ENCODE measurements at places on chromosomes 2 and 18.

GRCh38 chr18:75638776-75639471 lies 211.4 kb upstream of the SMIM21 start:
- DNase-seq: no peak

DNA sequence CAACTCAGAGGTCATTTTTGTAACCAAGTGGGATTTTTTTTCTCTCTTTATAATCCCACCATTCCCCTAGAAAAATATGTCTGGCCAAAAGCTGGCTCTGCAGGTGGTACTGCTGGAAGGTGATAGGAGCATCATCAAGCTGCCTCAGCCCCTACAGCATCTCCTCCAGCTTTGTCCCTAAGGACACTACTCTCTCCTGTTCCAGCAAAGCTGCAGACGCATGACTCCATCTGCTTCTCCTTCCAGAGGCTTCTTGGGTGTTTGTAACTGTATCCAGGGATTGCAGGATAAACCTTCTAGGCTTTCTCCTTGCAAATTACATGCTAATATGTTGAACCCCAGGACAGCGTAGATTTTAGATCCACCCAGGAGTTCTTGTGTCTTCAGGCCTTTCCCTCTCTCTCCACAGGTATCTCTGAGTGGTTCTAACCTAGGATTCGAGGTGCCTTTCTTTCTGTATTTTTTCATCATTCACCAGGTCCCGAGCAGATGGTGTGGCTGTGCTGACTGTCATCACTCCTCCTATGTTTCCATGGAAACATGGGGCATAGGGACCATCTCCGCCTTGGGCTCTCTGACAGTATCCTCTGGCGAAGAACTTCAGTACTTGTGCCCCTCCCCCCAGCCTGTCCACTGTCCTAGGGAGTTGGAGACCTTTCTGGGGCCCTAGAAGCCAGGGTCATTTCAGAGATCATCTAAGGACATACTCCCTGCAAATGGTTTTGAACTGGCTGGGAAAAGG lies 34.3 kb downstream of the AFF3 start:
- no peak for DNase-seq

- no peak for DNase-seq
Observed at GRCh38 chr2:232432598-232433184, 23.3 kb upstream of the ALPI start.

- DNase-seq: no peak
Observed at GRCh38 chr18:5890331-5891183, 4.8 kb downstream of the TMEM200C start.

DNA sequence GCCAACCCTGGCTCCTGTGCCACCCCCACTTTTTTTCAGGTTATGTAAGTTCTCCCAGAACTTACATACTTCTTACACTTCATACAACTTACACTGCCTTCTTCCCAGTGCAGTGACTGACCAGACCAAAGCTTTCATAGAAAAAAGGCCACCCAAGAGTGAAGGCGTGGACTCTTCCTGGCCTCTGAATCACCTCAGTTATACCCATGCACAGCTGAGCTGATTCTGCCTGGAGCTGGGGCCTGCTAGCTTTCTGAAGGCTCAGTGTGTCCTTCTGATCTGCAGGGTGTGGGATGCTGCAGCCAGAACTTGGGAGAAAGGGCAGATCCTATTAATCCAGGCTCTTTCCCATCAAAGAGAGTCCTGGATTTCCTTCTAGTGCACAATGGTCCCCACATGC lies 216.1 kb downstream of the TTC32 start:
- no peak for DNase-seq

- no peak for DNase-seq
Observed at GRCh38 chr2:200338692-200339091, 32.2 kb downstream of the SPATS2L start.

DNA sequence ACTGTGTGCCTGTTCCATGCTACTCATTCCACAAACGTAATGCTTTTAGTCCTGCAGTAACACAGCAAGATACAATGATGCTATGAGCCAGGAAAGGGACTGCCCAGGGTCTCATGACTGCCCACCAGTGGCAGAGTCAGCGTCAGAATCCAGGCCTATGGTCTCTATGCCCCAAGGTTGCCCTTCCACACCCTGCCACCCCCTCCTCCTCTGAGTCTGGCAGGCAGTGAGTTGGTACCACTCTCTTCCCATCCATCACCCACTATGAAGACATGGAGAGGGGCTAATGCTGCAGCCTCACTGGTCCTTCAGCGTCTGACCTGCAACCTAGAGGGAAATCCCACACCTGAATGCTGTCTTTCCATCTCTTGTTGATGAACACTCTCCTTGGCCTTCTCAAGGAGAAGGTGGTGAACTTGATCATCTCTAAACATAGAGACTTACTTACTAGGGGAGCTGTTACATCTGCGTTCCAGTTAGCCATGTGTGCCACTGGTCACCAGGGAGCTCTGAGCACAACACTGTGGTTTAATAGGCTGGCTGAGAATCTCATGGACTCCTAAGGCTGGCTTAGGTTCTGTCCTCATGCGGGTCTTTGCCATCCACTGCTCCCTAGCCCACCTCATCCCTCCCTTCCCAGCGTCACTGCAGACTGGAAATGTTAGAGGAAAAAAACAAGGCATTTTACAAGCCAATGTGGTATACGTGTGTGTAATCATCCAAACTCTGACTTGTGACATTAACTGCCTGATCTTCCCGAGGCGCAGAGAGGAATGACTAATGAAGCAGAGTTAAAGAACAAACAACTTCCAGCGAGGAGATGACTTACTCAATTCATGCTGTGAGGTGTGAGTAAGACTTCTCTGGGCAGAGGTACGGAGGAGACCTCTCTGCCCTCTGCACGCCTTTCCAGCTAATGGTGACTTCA lies 28.8 kb downstream of the STEAP3 start:
- DNase-seq: no peak

DNA sequence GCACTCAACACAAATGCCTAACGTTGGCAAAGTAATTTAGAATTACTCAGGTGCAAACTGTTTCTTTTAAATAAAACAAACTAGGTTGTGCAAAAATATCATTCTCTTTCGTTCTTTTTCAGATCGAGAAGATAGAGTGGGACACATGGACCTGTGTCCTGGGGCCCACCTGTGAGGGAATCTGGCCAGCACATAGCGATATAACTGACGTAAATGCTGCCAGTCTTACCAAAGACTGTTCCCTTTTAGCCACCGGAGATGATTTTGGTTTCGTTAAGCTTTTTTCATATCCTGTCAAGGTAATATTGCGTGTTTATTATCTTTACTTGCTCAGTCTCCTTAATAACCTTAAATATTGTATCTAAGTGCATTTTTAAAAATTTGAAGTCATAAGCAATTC lies 133.6 kb downstream of the RTN4 start:
- DNase-seq: no peak

- no peak for DNase-seq
Observed at GRCh38 chr2:80326214-80326613, 21.7 kb upstream of the LRRTM1 start.

DNA sequence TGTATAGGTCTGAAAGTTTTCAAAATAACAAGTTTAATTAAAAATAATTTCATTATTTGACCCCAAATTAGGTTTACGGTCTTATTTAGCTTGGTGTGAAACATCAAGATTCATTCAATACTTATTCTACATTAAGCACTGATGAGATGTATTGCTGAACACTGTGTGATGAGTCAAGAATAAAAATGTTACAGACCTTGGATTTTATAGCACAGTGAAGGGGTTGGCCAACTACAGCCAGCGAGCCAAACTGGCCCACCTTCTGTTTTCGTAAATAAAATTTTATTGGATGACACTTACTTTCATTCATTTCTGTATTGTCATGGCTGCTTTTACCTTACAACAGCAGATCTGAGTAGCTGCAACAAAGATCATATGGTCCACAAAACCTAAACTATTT lies 8.3 kb downstream of the PPP4R1 start:
- DNase-seq: no peak

Data from GDM1 (cell line).